ENCODE measurements at places on chromosomes 5 and 9.

DNA sequence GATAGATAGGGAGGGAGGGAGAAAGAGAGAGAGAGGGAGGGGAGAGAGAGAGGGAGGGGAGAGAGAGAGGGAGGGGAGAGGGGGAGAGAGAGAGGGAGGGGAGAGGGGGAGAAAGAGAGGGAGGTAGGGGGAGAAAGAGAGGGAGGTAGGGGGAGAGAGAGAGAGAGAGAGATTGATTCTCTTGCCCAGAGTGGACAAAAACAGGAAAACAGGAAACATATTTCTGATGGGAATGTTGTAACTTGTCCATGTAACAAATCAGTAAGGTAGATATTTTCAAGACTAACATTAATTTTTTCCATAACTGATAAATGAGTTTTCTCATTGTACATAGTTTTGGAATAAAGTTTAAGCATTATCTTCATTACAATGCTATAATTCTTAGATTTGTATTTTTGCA lies 811.7 kb upstream of the GRAMD2B start:
- DNase-seq, result no peak

GRCh38 chr9:99090336-99091130 lies 14.4 kb upstream of the TGFBR1 start:
- DNase-seq, result no peak

GRCh38 chr9:13755551-13755950 lies 476.1 kb upstream of the MPDZ start:
- no peak for DNase-seq

- no peak for DNase-seq
These were observed 15.6 kb downstream of the PITX1 start for GRCh38 chr5:135018457-135018856.

All from AML-193 (cell line).